ENCODE measurements at places on chromosomes 1 and 21.
A peak's percentile ranks its signal among the peaks of the same experiment; 100 is the strongest.

DNA sequence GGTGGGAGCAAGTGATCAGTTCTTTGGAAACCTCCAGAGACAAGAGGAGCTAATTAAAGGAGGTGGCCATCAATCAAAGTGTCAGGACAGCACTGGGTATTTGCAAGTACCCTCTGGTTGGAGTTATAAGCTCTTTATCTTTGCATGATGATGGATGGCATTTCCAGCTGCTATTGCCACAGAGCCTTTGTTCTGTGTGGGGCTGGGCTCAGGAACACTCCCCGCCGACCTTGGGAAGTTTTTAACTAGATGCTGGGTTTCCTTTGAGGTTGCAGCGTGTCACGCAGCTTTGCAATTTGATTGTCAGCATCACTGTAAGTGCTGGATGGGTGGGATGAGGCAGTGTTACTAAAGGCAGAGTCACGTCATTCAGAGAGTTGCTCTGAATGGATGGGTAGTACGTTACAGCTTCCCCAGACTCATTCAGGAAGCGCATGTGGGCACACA lies 68.9 kb downstream of the CNIH3 start:
- no peaks in the 10 kb centered on the region for H3K4me1 ChIP-seq
- H3K27me3 ChIP-seq = no peaks in the 10 kb centered on the region
- no peak overlapping the region for H3K27ac ChIP-seq
- no peaks in the 10 kb centered on the region for H3K36me3 ChIP-seq
- H3K4me3 ChIP-seq = no peak overlapping the region

- no peaks in the 10 kb centered on the region for H3K36me3 ChIP-seq
- H3K27ac ChIP-seq = no peak overlapping the region
- H3K4me3 ChIP-seq = no peak overlapping the region
- peak; percentile 98 for DNase-seq
- peaks cover 8% of the 10 kb centered on the region for H3K4me1 ChIP-seq
Observed at GRCh38 chr1:84944767-84945486, 51.9 kb upstream of the LPAR3 start.

DNA sequence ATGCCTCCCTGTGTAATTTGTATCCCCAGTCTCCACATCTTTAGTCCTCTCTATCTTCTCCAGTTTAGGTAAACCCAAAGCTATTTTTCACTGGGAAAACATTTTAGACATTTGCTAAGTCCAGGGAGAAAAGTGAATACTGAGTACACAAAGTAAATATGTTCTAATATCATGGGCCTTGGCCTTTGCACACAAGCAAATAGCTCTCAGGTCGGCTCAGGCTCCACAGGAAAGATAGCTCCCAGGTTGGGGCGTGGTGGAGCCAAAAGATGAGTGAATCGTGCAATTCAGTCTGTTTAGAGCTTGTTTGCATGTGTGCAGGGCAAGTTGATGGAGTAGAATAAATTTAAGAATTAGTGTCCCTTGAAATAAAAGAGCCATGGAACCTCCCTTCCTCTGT lies 7.9 kb downstream of the RGSL1 start:
- H3K4me3 ChIP-seq = no peak overlapping the region
- no peaks in the 10 kb centered on the region for H3K4me1 ChIP-seq
- H3K27me3 ChIP-seq = no peaks in the 10 kb centered on the region

DNA sequence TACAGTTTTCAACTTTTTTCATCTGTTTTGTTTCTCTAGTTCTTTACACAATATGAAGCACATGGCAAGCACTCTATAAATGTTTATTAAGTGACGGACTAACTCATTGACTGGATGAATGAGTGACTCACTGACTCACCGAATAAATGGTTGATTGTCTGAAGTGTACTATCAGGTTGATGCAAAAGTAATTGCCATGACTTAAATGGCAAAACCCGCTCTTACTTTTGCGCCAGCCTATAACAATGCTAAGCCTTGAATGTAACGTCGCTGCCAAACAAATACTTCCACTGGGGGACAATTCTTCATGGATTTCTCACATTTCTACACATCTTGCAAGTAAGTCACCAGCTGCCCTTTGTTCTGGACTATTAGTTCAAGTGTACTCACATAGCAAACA lies 109.0 kb upstream of the KCTD3 start:
- no peaks in the 10 kb centered on the region for H3K27me3 ChIP-seq
- H3K4me3 ChIP-seq = no peak overlapping the region
- DNase-seq = no peak
- no peak overlapping the region for H3K27ac ChIP-seq
- no peaks in the 10 kb centered on the region for H3K36me3 ChIP-seq

DNA sequence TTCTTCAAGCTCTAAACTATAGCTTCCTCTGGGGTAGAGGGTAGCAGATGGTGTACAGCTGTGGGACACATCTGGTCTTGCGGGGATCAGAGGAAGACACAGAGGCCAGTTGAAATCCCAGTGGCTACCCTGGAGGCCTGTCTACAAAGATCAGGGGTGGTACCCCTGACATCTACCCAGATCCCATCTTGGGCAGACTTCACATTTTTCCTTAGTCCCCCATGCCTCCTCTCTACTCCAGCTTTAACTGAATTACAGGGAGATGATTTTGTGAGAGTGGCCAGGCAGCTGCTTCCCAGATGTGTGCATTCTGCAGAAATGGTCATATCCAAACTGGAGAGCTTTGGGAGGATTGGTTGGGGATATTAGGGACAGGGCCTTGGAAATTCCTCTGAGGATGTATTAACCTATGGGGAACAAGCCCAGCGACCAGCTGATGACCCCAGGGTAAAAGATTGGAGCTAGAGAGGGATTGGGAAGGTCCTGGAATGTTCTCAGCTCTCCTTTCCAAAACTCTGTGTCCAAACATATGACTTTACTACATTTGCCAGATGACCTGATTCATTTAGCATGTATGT lies 9.6 kb upstream of the CD34 start:
- H3K4me1 ChIP-seq = no peaks in the 10 kb centered on the region
- H3K4me3 ChIP-seq = no peak overlapping the region
- H3K27ac ChIP-seq = no peak overlapping the region
- no peaks in the 10 kb centered on the region for H3K36me3 ChIP-seq

DNA sequence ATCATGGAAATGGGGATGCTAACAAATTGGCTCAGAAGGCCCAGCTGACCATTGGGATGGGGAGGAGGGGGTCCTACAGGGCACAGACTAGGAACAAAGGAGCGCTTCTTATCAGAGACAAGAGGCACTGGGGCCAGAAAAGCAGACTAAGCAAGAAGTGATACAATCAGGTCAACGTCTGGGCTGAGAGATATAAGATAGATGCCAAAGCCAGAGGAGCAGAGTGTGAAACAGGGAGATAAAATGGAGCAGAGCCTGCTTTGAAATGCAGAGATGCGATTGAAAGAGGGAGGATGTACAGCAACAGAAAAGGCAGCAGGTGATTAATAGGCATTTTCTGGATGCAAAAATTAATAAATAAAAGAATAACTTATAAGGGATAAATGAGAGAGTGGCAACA lies 127.5 kb upstream of the SAMSN1 start:
- no peak for DNase-seq
- no peaks in the 10 kb centered on the region for H3K4me1 ChIP-seq
- H3K27me3 ChIP-seq = no peaks in the 10 kb centered on the region
- H3K36me3 ChIP-seq = no peaks in the 10 kb centered on the region
- H3K4me3 ChIP-seq = no peak overlapping the region

GRCh38 chr1:84763912-84764680 lies 73.8 kb upstream of the SSX2IP start:
- H3K36me3 ChIP-seq = no peaks in the 10 kb centered on the region
- no peaks in the 10 kb centered on the region for H3K27me3 ChIP-seq
- H3K27ac ChIP-seq = peak overlapping the region; percentile 28
- peaks cover 9% of the 10 kb centered on the region for H3K4me1 ChIP-seq
- DNase-seq = peak; percentile 81
- H3K4me3 ChIP-seq = no peak overlapping the region

- H3K27ac ChIP-seq = no peak overlapping the region
- H3K36me3 ChIP-seq = peaks cover 22% of the 10 kb centered on the region
- H3K27me3 ChIP-seq = no peaks in the 10 kb centered on the region
- peaks cover 2% of the 10 kb centered on the region for H3K4me1 ChIP-seq
- no peak for DNase-seq
- no peak overlapping the region for H3K4me3 ChIP-seq
Observed at GRCh38 chr1:150931773-150932172, 5.6 kb downstream of the SETDB1 start.

- no peak overlapping the region for H3K4me3 ChIP-seq
- H3K4me1 ChIP-seq = peaks cover under 1% of the 10 kb centered on the region
- H3K36me3 ChIP-seq = no peaks in the 10 kb centered on the region
- DNase-seq = peak; percentile 30
Observed at GRCh38 chr1:178091986-178092745, 1.7 kb upstream of the RASAL2 start.

- no peak overlapping the region for H3K27ac ChIP-seq
- no peaks in the 10 kb centered on the region for H3K27me3 ChIP-seq
- no peak for DNase-seq
- no peaks in the 10 kb centered on the region for H3K36me3 ChIP-seq
Observed at GRCh38 chr1:176560681-176561080, 97.7 kb downstream of the PAPPA2 start.

DNA sequence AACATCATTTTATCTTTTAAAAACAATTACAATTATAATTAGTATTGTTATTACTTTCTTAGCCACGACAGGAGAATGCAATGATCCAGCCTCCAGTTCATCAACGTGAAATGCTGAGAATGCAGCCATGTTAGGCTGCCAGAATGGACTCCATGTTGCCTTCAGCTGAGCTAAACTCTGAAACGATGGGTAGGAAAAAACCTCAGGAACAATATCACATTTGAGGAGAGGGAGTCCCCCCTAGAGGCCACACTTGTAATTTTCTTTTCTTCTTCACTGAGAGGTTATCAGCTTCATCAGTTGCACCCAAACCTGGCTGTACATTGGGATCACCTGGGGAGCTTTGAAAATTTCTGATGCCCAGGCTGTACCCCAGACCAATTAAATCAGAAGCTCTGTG lies 34.6 kb upstream of the DNAH14 start:
- no peaks in the 10 kb centered on the region for H3K4me1 ChIP-seq
- no peak for DNase-seq
- no peaks in the 10 kb centered on the region for H3K27me3 ChIP-seq

- peaks cover 2% of the 10 kb centered on the region for H3K36me3 ChIP-seq
- H3K4me1 ChIP-seq = peaks cover 18% of the 10 kb centered on the region
- H3K27me3 ChIP-seq = no peaks in the 10 kb centered on the region
- peak; percentile 80 for DNase-seq
Observed at GRCh38 chr1:233613252-233614172, at the start of gene KCNK1. Gene KCNK1, plus strand, starts transcription at chr1:233614106. Its CDS starts 66 bp downstream, at chr1:233614172.

DNA sequence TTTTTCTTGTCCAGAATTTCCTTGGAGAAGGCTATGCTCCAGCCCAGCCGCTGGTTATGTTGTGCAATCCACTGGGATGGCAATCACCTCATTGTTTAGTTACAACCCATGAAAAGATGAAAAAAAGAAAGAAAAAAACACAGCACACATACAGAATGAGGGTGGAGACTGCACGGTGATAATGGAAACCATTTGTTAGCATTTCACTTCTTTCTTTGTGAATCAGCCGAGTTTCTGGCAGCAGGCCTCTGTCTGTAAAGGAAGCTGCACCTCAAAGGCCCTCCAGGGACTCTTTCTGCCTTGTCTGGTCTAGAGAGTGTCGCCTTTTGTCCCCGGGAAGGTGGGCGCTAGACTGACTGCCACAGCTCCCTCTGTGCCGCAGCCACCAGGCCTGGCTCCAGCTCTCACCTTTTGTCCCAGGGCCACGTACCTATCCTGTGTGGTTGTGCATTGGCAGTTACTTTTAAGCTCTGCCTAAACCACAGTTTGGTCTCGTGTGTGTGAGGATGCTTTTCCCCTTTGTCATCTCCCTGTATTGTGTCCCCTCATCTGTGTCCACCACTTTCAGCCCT lies 35.6 kb downstream of the NGF start:
- no peaks in the 10 kb centered on the region for H3K27me3 ChIP-seq
- H3K27ac ChIP-seq = peak overlapping the region; percentile 41
- DNase-seq = no peak
- no peak overlapping the region for H3K4me3 ChIP-seq

DNA sequence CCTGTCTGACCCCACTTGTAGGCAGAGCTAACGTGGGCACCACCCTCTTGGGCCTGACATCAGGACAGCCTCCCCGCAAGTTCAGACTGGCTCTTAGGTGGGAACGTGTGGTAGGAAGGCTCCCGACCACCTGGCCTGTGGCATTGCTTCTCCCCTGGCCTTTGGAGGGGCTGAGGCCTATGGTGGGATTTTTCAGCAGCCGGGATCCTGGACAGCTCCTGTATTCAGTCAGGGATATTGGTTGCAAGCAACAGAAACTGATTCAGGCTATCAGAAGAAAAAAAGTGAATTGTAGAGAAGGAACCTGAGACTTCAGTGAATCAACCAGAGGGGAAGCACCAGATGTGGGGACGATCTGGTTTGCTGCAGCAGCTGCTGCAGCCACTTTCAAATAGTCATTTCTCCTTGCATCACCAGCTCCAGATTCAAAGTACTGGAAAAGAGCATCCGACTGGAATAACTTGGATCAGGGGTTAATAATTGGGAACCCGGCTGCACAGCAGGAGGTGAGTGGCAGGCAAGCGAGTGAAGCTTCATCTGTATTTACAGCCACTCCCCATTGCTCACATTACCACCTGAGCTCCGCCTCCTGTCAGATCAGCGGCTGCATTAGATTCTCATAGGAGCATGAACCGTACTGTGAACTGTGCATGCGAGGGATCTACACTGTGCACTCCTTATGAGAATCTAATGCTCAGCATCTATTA lies 5.9 kb downstream of the RNF186 start:
- no peak for DNase-seq
- no peak overlapping the region for H3K27ac ChIP-seq
- H3K27me3 ChIP-seq = no peaks in the 10 kb centered on the region
- H3K4me1 ChIP-seq = no peaks in the 10 kb centered on the region

DNA sequence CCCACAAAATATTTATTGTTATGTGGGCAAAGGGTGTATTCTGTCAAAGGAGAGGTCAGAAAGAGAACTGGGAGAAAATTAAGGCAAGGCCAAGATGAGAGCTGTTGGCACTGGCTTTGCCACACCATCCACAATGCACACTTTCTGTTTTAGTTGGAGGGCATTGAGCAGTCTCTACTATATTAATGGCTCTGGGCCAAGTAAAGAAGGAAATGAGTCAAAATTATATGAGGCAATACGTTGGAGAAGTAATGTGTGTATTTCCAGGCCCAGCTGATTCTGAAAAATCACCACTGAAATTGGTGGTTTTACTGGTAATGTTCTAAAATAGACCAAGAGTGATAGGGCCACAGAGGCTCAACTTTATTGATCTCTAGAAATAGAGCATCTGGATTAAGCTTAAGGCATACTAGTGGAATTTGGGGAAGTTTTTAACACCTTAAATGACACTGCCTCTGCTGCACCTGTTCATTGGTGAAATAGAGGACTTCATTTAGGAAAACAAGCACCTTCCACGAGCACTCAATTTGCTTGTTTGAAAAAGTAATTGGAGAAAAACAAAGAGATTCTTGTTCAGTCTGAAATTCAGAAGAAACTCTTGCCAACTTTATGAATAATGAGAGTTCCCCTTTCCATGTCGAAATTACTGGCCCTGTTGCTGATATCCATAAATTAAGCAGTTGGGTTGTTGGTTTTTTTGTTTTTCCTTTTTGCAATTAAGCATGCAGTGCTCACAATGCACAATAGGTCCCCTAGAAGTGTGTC lies 424.9 kb downstream of the ADGRL2 start:
- peak; percentile 30 for DNase-seq
- no peaks in the 10 kb centered on the region for H3K4me1 ChIP-seq
- H3K27ac ChIP-seq = no peak overlapping the region
- H3K27me3 ChIP-seq = no peaks in the 10 kb centered on the region

- peak; percentile 42 for DNase-seq
- H3K4me1 ChIP-seq = peaks cover 6% of the 10 kb centered on the region
- H3K27me3 ChIP-seq = no peaks in the 10 kb centered on the region
- no peak overlapping the region for H3K27ac ChIP-seq
Observed at GRCh38 chr1:154609398-154610380, 1.7 kb upstream of the ADAR start.

All from trophoblast cell (in vitro differentiated cells and primary cell).